ENCODE measurements at places on chromosomes 16 and 17. TPM values are rescaled to one million over a fixed set of nuclear protein-coding genes. Genes with fewer than 3 reads are reported as not detected.

GRCh38 chr16:12907670-12908233 lies 6.4 kb downstream of the SHISA9 start:
- DNase-seq = no peak

GRCh38 chr16:85054948-85055492 lies 27.4 kb downstream of the KIAA0513 start:
- DNase-seq = no peak

- no peak for DNase-seq
These were observed 18.9 kb downstream of the MPG start for GRCh38 chr16:96935-97381.

- DNase-seq = peak; percentile 36
These were observed 1.1 kb downstream of the KATNB1 start for GRCh38 chr16:57736419-57737351.

DNA sequence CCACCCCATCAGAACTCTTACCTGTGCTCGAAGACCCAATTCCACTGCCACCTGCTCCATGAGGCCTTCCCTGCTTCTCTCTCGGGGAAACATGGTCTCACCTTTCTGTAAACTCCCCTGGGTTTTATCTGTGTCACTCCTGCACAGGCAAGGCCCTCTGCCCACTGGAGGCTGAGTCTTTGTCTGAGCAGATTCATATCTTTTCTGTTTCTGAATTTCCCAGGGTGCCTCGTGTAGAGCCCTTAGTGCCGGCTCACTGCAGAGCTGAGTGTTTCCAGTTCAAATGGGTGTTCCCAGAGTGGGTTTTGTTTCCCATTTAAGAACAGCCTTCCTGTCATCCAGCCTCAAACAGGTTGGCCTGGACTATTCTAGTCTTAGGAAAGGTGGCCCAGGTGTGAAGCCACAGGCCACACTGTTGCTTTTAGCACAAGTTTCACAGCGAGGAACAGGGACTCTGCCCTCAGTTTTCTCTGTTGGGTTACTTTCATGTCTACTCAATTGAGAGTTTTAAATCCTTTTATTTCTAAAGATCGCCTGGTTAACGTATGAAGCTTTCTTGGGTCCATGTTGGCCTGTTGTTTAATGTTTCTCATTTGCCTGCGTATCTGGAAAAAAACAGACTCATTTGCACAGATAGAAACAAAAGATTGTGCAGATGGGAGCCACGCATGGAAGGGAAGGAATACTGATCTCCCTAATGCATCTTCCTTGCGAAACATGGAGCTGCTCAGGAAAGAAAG lies 228.7 kb downstream of the MSI2 start:
- no peak for DNase-seq

- no peak for DNase-seq
These were observed 9.7 kb downstream of the CDRT4 start for GRCh38 chr17:15457723-15458094.

- DNase-seq = no peak
These were observed 100.8 kb downstream of the ADCY9 start for GRCh38 chr16:4015275-4016004.

DNA sequence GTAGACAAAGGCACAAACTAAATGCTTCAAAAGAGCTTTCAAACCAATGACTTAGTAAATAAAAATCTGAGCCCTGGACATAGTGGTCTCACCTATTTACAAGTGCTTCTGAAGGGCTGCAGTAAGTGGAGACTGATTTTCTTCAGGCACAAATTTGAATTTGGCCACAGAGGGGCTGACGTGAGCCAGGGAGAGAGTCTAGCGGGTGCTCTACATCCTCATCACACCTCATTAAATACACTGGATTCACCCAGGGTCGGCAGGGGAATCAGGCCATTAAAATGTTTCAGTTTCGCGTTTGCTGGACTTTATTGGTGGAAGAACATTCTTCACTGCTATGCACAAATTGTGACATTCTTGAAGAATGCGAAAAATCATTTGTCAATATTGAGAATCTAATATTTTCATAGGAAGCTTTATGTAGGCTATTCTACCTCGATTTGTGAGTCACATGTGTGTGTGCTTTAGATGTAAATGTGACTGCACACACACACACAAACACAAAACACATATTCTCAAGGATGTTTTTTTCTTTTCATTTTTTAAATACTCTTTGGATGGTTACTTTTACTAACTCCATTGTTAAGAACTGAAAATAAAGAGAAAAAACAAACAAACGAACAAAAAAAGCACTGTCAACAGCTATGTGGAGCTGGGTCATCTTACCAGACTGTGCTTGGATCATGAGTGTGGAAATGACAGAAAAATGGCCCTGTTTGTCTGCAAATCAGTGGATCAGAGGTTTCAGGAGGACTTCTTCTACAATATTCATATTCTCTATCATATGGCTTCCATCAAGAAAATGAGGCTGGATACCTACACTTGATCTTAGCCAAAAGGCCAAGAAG lies 58.9 kb downstream of the CDH11 start:
- DNase-seq = no peak

DNA sequence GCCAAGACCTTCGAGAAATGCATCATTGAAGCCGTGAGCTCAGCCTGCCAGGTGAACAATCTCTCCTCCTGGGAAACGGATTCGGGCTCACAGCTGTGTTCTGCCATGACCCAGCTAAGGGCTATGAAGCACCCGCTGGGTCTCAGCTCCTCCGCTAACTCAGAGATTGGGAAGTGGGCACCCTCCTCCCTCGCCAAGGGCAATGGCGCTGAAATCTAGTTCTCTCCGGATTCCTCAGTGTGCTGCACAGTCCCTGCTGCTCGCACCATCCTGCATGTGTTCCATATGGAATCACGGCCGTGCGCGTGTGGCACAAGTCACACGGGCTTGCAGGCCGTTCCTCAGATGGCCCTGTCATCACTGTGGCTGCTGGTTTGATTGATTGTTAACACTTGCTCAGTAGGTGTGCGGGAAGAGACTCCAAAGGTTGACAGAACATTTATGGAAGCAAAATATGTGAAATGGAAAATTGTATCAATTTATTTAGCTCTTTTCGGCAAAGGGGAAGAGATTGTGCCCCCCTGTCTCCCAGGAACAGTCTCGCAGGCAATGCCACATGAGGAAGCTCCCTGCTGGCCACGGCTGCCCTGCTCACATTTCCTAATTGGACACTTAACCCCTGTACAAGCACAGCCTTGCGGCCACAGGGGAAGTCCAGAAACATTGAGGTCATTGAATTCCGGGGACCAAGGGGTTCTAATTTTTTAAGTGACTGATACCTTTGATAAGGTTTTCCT lies 58.8 kb downstream of the RNF213 start:
- no peak for DNase-seq

GRCh38 chr16:54487933-54488332 lies 201.3 kb upstream of the IRX3 start:
- DNase-seq = no peak

DNA sequence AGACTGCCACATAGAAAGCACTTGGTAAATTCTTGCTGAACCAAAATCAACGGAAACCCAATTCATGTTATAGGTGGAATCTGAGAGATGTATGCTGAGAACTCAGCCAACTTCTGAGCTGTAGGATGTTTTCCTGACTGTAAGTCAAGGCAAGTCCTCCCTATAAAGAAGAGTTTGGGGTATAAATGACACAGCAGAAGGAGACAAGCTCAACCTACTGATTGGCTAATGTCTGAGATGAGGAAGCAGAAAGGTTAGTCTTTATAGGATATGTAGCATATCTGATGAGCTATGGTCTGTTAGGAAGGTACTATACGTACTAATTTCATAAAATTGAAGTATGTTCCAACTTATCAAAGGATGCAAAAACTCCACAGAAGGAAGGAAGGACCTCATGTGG lies 99.5 kb downstream of the XYLT1 start:
- no peak for DNase-seq

DNA sequence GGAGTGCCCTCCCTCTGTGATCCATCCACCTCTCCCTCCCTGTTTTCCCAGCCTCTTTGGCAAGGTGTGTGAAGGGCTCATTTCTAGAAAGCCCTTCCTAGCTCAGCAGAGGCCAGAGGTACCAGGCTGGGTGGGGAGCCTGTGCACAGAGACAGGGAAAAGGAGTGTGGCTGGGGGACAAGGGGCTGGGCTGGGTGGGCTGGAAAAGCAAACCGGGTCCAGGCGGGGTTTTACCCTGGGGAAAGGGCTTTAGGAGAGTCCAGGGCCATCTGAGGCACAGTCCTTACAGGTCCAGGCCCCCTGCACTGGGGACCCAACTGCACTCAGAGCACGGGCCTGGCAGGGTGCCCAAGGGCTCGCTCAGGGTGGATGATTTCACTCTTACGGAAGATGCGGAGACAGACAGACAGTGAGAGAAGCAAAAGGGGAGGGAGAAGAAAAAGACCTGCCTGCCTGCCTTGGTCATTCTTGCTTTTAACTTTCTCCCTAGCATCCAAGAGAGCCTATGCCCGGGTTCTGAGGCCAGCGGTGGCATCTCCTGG lies 7.0 kb downstream of the CRHR1 start:
- DNase-seq = no peak

DNA sequence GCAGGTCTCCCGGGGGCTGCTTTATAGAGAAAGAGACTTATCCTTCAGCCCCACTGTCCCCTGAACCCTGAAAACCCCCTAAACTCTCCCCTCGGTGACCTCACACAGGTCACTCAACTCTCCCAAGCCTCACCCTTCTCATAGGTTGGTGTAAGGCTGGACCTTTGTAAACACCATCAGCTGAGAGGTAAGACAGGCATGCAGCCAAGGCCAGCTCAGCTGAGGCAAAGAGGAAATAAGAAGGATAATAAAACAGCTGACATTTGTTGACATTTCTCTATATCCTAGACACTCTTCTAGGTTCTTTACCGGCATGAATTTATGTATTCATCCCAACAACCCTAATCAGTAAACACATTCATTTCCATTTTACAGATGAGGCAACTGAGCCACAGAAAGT lies 134.3 kb downstream of the CCT6B start:
- no peak for DNase-seq

DNA sequence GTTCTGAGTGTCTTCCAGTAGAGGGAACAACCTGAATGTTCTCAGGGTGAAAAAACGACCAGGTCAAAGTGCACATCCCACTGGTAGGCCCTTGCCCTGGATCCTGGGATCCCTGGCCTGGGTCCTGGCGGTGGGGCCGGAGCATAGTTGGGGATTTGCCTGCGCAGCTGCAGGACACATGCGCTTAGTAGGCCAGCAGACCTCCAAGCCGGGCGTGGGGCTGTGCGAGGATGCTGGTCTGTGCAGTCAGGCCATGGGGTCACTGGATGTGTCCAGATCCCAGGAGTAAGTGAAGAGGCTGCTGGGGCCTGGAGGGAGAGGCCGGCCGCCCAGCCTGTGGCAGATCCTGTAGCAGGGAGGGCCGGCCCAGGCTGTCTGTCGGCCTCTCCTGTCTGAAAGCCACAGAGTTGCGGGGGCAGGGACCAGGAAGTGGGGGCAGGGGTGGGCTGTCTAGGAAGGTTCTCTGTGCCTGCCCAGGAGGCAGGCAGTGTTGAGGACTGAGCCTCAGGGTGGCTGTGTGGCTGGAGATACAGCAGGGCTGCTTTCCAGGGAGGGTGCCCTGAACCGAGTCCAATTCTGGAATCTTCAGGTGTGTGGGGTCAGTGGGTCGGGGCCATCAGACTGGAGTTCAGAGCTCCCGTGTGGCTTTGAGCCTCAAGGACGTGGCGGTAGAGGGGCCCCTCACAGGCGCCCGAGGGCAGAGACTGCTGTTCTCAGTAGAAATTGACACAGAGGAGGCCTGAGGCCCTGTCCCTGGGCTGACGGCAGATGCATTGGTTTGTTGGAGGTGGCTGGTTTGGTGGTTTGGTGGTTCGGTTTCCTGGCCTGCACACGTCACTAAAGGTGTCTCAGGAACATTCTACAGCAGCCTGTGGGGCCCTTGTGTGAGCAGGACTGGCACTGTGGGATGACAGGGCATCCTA lies 17.2 kb upstream of the NUDT16L1 start:
- no peak for DNase-seq

- no peak for DNase-seq
These were observed at the start of gene CDH11 for GRCh38 chr16:65121870-65122723. CDH11 (minus strand) TSS chr16:65122063; CDS start chr16:65004869, 117,194 bp downstream.

GRCh38 chr16:82626791-82627261 lies at the start of gene CDH13:
CDH13 (plus strand) TSS chr16:82626969.
- no peak for DNase-seq

DNA sequence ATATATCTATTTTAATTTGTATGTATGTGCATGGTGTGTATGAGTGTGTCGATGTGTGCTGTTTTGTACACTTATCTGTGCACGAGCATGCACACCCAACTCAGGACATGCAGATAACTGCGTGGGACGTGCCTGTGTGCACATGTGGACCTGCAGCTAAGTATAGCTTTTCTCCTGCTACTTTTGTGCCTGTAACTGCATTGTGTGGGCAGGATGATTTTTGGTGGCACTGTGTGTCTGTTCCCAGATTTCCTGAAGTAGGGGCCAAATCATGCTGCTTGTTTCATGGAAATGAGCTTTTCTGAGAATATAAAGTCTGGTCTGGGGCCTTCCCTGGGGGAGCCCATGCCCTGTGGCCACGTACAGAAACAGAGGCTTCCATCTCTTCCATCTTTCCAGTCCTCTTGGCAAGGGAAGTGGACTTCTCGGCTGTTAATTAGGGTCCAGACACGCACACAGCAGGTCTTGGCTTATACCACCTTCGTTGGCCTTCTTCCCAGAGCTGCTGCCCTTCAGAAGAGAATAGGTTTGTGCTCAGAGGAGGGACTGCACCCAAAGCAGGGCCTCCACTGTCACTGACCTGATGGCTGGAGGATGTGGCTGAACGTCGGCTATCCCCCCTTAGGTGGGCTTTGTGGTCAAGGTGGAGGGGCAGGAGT lies 30.2 kb downstream of the SPNS3 start:
- no peak for DNase-seq

GRCh38 chr16:66523861-66524354 lies 26.0 kb downstream of the TK2 start:
- DNase-seq = no peak

GRCh38 chr16:59330019-59330670 lies 596.0 kb upstream of the GOT2 start:
- no peak for DNase-seq

DNA sequence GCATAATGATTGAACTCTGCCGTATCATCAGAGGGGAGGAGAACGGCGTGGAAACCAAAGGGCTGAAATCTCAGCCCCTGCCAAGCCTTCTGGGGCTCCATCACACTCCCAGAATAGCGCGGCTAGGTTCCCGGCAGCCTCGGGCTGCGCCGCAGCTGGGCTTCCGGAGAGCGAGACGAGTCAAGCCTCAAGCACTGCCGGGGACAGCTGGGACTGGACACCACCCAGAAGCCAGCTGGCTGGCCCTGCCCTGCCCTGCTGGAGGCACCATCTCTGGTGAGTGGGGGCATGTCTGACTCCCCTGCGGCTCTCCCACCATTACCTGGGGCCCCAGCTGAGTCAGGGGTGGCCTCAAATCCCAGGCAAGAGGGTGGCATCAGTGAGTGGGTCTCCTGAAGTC lies 7.2 kb upstream of the GPRC5C start:
- DNase-seq = no peak

Gene CHD9
- 45.4 TPM for total RNA-seq

Gene RPL38
- total RNA-seq = 1,972 TPM

Gene SLC46A1
- total RNA-seq = 4.5 TPM

Gene CACNG1
- total RNA-seq = not detected

Gene CTRB1
- total RNA-seq = not detected

Gene TMEM238L
- not detected for total RNA-seq

Gene TP53TG3F
- total RNA-seq = not detected

Gene SLC38A8
- total RNA-seq = not detected
